Cortex of kidney (tissue), 1 donor: ENCODE measurements at places on chromosomes 5 and 9.

DNA sequence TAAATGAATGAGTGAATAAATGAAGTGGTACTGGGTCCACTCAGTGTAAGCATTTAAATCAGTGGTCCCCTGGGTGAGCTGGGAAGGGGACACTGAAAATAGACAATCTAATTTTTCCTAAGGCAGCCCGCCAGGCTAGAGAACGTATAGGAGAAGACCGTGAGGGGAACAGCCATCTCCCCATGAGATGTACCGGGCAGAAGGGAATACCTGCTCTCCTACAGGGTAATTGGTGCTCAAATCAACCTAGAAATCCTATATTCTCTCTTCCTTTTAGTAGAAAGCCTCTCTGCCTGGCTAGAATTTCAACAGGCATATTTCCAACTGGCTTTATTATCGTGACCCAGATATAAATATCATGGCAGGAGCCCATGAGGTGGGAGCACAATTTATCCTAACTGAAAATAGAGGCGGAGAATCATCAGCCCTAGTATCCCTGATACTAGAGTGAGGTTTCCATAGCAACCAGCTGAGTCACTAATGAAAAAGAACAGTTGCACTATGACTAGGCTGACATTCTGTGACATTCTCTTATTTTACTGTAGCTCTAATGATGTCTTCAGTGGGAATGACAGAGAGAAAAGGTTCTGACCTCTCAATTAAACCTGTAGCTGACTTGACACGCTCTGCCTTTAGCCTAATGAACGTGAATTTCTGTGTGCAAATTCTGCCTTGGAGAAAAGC, 96.5 kb upstream of the CAST start:
- no peak for DNase-seq

DNA sequence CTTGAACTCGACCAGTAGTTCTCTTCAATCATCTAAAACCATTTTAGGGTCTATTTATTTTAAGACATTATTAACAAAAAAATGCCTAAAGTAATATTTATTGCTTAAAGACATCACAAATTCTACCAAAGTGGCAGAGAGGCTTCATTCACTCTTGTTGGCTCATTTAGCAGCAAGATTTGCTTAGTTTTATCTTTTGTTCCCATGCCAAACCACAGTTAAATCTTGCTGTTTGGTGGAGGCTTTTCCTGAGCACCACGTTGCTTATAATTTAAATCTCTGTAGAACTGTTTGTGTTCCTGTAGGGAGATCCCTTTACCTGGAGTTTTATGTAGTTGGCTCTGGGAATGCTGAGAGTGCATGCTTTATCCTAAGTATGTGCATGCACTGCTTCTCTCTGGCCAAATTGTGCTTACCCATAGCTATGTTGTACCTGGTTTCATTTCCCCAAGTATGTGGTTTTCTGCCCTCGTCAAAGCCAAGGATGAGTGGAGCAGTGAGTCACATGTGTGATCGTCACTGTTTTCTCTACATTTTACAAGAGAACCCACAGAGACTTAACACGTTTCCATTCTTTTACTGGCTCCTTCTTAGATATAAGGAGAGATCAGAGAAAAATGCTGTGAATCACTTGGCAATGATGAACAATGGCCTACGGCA, 42.1 kb upstream of the MAST4 start:
- no peak for DNase-seq

- DNase-seq: no peak
Observed at GRCh38 chr5:62093976-62094375, 212.0 kb upstream of the KIF2A start.

GRCh38 chr5:11715461-11716196, 188.6 kb downstream of the CTNND2 start:
- no peak for DNase-seq

GRCh38 chr5:159175547-159175946, 33.8 kb downstream of the RNF145 start:
- DNase-seq: no peak

DNA sequence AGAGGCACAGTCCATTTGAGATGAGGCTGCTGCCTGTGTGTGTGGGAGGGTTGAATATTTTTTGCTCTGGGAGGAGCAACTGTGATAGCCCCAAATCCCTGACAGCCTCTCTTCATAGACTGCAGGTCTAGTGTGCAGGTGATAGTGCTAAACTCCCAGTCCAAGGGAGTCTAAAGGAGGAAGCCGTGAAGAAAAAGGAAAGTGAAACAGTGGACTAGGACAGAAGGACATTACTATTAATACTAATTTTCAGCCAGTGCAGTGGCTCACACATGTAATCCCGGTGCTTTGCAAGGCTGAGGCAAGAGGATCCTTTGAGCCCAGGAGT, 295.0 kb downstream of the PDE4D start:
- DNase-seq: no peak

GRCh38 chr5:152221721-152222629, 183.1 kb downstream of the NMUR2 start:
- DNase-seq: no peak

GRCh38 chr9:105226055-105226454, 18.4 kb upstream of the SLC44A1 start:
- no peak for DNase-seq

GRCh38 chr9:71941060-71941568, 29.7 kb downstream of the C9orf85 start:
- DNase-seq: no peak

GRCh38 chr5:168047043-168047668, 244.3 kb upstream of the WWC1 start:
- DNase-seq: no peak

- DNase-seq: no peak
Observed at GRCh38 chr9:84271531-84271900, 69.0 kb downstream of the SLC28A3 start.

DNA sequence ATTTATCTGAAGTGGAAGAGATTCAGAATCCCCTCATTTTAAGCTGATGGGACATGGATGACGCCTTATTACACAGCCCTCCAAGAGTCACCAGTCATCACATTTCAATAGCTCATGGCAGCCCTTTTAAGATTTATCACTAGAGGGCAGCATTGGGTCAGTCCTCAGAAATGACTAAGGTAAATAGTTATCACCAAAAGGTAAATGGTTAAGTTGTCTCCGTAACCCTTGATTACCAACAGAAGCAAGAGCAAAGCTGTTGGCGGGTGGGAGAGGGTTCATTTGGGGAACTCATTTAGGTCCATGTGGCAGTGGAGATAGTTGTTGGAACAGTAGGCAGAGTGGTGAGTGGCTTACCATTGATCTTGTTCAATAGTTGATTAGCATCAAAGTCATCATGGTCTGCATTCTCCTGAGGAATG, 12.0 kb upstream of the C9 start:
- DNase-seq: no peak

DNA sequence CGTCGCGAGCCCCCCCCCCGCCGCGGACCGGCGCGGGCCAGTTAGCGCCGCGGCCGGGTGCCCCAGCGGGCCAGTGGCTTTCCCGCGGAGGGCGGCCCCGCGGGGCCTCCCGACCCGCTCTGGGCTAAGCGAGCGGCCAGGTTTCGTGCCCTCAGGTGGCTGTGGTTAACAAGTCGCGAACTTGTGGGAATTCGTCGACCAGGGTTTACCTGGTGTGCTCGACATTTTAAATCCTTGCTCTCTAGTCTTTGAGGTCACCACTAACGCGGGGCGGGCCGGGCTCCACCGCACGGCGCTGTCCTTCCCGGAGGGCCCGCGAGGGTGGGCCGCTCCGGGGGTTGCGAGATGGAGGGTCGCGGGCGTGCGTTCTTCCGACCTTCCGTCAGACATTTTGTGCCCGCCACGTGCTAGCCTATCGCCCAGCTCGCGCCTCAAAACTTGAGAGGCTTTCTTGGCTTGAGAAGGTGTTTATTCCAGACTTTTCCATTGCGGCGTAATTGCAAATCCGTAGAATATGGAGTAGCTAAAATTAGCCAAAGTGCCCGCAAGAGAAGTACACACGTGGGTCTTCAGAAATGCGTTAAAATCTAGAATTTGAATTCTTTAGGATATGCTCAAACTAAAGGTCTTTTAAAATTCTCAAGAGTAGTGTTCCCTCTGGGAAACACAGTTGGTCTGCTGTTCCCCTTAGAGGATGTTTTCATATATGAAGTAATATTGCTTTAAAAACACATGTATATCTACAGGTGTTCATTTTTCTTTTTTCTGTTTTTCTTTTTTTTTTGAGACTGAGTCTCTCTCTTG, 2.1 kb downstream of the ANP32B start:
- DNase-seq: no peak

DNA sequence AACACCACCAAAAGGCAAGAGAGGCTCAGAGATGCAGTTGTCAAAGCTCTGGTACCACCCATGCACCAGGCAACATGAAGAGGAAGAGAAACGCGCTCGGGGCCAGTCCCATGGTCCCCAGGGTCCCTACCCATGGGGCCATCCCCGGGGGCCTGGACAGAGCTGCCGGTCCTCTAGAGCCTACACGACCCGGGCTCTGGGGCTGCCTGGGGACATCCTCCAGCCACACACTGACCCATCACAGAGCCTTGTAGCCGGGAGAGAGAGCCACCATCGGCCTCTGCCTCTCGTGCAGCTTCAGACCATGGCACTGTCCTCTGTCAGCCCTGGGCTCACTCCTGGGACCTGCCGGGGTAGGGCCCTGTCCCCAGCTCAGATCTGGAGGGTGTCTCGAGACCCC, 23.7 kb downstream of the VAV2 start:
- no peak for DNase-seq

GRCh38 chr9:121963528-121963995, 129.5 kb downstream of the TTLL11 start:
- no peak for DNase-seq

DNA sequence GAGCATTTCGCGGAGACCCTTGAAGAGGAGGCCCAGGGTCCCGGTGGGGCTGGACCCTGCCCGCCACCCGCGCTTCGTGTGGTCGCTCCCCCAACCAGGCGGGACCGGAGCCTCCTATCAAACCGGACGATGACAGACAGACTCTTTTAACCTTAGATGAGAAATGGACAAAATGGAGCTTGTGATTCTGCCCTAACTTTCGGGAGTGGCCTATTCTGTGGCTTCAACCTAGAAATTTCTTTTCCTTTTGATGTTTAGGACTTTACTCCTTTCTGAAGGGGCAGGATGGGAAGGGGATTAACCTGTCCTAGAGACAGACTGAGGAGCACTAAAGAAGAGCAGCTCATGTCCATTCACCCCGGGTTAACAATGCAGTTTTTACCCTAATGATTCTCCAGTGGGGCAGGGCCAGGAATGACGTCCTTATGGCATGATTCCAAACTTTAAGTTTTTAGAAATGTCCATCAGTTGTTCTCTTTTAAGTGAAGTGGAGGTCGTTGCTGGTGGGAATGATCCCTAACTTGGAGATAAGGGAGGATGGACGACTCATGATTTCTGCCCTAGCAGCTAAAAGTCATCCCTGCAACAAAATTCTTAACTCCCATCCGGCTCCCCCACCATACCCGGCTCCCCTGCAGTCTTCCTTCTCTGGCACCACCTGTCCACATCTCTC, 1.0 kb downstream of the NIPSNAP3A start:
- DNase-seq: no peak

- DNase-seq: no peak
Observed at GRCh38 chr9:7401116-7401515, 398.5 kb downstream of the DMAC1 start.

DNA sequence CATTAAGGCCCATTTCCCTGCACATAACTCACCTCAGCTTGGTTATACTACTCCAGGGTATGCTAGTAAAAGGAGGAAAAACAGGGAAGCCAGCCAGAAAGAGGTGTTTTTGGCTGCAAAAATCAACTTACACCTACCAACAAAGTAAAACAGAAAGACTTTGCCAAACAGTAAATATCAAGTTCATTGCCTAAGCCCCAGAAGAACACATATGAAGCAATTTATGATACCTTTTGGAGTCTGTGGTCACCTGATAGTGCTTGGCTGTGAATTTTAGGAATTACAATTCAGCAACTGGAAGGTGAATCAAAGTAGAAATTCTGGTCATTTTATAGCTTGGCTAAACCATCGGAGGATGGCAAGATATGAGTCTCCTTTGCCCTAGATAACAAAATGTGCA, 463.7 kb upstream of the CLINT1 start:
- DNase-seq: no peak

DNA sequence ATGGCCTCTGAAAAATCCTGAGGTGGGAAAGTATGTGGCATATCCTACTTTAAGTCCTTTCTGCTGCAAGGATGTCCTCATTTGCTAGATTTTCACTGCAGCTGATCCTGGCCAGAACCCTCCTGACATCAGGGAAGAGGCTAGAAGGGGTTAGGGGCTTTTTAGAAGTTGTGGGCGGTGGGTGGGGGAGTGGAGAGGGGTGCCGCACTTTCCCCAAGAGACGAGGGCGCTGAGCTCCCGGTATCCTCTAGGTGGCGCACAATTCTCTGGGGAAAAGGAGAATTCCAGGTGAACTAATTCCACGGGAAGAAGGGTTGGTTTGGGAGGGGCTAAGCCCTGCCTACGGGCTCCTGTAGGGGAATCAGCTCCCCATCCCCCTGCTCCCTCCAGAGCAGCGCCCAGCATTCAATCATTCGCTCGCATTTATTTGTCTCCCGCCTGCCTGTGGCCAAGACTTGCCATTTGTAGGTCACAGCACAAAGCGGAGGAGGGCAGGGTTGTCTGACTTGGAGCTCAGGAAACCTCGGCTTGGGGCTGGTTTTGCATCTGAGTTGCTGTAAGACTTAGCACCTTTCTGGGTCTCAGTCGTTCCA, 42.9 kb upstream of the HAND1 start:
- no peak for DNase-seq

DNA sequence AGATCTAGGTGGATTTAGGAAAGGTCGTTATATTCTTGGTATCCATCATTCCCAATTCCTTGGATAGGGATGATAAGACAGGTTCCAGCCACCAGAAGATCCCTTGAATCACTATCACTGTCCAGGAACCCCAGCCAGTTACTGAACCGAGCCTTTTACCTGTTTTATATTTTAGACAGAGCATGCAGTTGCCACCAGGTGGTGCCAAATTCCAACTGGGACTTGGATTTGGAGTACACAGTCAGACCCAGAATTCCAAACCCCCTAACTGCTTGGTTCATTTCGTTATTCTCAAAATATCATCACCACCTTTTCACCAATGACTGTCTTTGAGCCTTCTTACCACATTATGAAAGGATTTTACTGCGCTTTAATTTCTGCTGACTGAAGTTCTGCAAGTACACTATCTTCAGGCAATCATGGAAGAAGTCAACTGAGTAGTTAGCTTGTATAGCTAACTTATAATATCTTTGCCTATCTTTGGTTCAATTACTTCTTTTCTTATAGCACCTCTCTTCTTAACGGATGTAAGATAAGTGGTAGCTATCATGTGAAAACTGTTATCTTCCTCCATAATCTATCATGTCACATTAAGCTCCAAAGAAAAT, 191.8 kb downstream of the PRR16 start:
- DNase-seq: no peak
